ENCODE measurements at places on chromosomes 13 and 19.

- DNase-seq: no peak
These were observed 10.0 kb upstream of the VSTM2B start for GRCh38 chr19:29515706-29516357.

- DNase-seq: no peak
These were observed 64.6 kb downstream of the CCNE1 start for GRCh38 chr19:29876414-29876813.

GRCh38 chr13:100044936-100045335 is 44.0 kb upstream of the PCCA start:
- no peak for DNase-seq

GRCh38 chr13:30928978-30929377 is 3.5 kb upstream of the TEX26 start:
- no peak for DNase-seq

DNA sequence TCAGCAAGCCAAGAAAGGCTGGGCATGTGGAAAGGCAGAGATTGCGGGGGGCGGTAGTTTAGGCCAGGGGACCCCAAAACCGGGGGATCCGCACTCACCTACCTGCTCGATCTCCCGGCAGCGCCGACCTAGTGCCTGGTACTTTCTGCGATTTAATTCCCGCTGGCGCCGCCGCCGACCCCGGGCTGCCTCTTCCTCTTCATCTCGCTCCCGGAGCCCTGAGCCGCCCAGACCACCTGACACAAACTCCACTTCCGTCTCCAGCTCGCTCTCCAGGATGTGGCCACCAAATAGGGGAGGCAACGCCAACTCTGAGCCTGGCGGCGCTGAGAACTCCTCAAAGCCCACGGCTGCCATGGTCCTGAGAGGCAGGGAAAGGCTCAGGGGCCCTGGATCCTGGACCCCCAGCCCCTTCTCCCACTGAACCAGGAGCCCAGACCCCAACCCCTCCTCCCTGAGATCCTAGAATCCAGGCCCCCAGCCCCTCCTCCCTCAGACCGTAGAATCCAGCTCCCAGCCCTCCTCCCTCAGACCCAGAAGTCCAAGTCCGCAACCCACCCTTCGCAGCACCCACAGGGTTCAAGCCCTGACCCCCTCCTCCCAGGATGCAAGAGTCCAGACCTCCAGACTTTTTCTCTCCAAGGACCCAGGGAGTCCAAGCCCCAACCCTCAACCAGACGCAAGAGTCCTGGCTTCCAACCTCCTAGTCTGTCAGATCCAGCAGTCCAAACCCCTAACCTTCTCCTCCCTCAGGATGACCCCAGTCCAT is 933 bp downstream of the TFPT start:
- DNase-seq: no peak

DNA sequence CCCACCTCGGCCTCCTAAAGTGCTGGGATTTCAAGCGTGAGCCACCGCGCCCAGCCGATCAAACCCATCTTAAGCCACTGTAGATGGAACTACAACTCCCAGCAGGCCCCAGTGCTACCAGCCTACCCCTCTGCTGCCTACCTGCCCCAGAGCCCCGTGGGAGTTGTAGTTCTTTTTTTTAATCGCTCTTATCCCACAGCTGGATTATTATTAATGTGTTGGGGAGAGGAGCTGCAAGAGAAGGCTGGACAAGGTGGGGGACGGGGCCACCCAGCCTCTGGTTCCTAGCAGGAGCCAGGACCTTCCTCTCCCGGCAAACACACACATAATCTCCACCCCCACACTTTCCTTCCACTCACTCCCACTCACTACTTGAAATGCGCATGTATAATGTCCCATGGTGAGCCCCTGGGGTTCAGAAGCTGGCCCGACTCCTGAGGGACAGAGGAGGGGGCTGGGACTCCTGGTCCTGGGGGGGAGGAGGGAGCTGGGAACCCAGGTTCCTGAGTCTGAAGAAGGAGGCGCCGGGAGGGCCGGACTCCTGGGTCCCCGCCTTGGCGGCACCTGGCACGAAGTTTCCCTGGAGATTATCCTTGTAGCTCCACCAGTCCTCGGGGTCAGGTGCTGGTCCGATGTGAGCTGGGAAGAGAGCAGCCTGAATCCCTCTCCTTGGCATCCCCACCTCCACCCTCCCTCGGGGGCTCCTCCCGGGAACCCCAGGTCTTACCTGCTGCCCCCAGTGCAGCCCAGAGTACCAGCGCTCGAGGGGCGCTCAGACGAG is 958 bp downstream of the CA11 start:
- peak; percentile 52 for DNase-seq

DNA sequence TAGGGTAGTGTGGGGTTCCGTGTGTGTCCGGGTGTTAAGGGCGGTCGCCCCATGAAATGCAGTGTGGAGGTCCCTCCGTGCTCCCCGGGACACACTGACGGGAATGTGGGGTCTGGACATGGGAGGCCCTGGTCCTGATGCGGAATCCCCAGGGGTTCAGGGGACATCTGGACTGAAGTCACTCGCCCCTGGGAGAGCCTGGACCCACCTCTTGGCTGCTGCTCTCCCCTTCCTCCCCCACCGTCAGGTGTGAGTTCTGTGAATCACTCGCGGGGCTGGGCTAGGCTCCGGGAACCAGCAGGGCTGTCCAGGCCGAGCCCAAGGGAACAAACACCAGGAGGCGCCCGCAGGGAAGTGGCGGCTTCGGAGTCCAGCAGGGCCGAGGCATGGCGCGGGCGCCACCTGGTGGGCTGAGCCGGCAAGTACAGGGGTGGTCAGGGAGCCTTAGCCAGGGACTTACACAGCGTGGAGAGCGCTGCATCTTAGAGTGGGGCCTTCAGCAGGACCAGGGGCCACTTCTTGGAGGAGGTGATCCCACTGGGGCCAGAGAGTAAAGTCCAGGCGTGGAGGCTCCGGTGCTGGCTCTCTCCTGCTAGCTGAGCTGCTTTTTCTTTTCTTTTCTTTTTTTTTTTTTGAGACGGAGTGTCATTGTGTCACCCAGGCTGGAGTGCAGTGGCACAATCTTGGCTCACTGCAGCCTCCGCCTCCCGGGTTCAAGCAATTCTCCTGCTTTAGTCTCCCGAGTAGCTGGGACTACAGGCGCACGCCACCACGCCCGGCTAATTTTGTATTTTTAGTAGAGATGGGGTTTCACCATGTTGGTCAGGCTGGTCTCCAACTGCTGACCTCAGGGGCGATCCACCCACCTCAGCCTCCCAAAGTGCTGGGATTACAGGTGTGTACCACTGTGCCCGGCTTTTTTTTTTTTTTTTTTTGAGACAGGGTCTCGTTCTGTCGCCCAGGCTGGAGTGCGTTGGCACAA is 20.1 kb downstream of the WTIP start:
- DNase-seq: peak; percentile 74

All from stimulated activated CD8-positive, alpha-beta memory T cell treated with anti-CD3 and anti-CD28 coated beads, Interleukin-7, amount 100 ng/mL, for 24 hours (primary cell).